Left kidney (tissue), 8 donors: ENCODE measurements at places on chromosomes 7 and 10. TPM values are rescaled to one million over a fixed set of nuclear protein-coding genes. Genes with fewer than 3 reads are reported as not detected.

- DNase-seq, result peak; percentile 27
Measured at GRCh38 chr10:8616166-8616565, 561.7 kb downstream of the GATA3 start.

DNA sequence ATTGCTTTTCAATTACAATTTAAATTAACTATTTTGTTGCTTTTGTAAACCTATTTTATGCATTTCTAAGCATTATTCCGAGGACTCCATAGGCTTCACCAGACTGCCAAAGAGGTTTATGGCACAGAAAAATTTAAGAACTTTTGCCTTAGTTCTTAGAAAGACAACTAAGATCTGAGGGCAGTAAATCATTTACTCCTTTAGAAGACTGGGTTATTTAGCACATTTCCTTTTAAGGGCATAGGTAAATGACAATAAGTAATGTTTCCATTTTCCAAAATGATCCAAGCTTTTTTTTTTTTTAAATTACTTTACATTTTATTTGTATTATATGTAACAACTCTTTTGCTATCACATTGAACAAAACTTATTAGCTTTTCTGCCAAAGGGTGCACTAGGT lies 15.0 kb upstream of the STEAP4 start:
- no peak for DNase-seq

DNA sequence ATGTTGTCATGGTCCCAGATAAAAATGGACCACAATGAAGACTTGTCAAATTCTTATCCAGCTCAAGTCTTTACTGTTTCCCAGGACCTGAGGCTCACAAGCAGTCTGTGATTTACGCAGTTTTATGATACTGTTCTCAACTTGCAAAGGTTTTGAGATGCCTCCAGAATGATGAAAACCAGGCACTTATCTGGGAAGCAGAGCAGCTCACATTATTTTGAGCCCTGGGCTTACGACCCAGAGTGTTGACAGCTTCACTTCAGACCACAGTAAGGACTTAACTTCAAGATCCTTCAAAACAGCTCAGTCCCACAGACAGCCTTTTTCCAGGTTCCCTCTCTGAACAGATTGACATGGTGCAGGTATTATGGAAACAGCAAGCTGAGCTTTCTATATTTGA lies 236.1 kb downstream of the RNLS start:
- no peak for DNase-seq

- DNase-seq, result peak; percentile 22
Measured at GRCh38 chr10:74704629-74705357, 121.6 kb upstream of the KAT6B start.

CALHM1 gene
- polyA plus RNA-seq, result 0.05 TPM
